ENCODE measurements at places on chromosomes 16 and 17.

- no peak for DNase-seq
Measured at GRCh38 chr16:64754279-64754678, 367.6 kb downstream of the CDH11 start.

DNA sequence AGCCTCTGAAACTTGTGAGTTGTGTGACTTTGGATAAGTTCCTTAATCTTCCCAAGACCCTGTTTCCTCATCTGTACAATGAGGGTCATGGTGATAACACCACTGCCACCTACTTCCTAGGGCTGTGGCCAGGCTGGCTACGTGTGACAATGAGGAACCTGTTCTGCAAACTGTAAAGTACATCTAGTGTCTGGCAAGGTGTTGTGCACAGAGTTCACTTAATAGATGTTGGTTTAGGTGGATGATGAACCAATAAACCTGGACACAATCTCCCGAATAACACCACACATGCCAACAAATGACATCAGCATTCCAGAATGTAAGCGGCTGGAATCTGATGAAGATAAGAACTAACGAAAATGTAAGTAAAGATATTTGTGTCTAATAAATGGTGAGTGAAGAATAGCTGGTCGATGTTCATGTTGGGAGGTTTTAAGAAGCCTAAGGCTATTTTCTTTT lies 82.3 kb downstream of the MARCHF10 start:
- no peak for DNase-seq

DNA sequence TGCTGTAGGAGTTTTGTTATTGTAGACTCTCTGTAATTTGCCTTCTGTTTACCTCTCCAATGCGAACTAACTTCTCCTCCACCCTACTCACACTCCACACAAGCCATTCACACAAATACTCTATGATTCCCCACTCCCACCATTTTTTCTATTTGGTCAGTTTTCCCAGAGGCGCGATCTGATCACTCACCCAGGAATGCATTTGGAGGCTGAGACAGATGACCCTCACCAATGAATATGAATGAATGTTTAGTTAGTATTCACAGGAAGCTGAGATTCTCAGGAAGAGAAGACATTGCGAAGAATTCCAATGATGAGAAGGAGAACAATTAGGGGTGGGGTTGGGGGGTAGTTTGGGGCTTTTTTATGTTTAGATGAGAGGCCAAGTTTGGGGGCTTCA lies 10.5 kb upstream of the ANKFN1 start:
- DNase-seq, result no peak

DNA sequence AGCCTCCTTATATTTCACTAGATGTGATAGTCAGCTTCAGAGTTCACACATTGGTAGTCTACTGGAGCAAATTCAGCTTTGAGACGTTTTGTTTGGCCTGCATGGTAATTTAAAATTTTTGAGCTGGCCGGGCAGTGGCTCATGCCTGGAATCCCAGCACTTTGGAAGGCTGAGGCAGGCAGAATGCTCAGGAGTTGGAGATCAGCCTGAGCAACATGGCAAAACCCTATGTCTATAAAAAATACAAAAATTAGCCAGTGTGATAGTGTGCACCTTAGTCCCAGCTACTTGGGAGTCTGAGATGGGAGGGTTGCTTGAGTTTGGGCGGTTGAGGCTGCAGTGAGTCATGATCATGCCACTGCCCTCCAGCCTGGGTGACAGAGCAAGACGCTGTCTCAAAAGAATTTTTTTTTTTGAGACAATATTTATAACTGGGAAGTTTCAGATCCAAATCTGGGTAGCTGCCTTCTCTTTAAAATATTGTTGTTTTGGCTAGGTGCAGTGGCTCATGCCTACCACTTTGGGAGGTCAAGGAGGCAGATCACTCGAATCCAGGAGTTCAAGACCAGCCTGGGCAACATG lies 4.8 kb upstream of the BLMH start:
- DNase-seq, result no peak

- peak; percentile 54 for DNase-seq
Measured at GRCh38 chr17:75124041-75124818, 7.3 kb downstream of the NT5C start.

DNA sequence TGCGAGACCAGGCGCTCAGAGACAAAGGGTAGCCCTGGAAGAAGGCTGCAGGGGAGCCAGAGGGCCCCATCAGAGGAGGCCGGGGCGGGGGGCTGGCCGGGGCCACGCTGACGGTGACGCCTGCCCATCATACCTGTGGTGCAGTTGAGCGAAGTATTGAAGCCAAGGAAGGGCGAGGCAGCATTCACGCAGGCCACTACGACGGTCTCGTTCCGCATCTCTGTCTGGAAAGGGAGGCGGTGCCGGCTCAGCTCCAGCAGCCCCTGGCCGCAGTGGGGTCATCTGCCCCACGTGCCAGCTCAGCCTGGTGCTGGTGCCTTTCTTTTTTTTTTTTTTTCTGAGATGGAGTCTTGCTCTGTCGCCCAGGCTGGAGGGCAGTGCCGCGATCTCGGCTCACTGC lies 4.9 kb upstream of the MRPL28 start:
- DNase-seq, result no peak

DNA sequence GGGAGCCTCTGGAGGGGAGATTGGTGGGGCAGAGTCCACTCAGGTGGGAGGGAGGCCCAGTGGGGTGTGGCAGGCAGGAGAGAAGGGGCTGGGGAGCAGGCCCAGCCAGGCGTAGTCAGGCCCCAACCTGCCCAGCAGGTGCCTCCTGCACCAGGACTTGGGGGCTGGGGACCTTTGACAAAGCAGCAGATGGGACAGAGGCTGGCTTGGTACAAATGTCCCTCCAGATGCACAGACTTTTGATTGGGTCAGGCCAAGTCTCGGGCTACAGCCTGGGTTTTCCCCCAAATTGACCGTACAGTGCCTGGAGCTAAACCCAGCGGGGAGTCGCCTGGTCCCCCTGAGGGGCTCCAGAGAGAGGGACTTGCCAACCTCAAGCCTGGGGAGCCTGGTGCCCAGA lies 411 bp downstream of the GGT6 start:
- no peak for DNase-seq

DNA sequence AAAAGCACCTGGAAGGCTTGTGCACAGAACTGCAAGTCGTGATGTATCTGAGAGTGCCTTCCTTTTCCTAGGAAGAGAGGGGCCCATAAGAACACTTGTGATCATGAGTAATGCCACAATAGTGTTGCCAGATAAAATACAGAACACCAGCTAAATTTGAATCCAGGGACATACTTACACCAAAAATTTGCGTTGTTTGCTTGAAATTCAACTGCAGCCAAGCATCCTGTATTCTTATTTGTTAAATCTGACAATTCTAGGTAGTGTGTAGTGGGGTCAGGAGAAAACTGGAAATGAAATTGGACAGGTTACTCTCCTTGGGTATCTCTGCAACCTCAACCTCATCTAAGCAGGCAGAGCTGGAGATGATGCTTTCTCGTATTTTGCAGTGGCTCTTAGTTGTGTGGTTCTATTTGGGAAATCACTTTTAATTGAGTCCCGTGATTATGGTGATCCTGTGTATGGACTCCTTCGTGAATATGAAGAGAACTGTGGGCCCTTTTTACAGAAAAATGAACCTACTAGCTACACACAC lies 12.0 kb downstream of the SLC35B1 start:
- no peak for DNase-seq

- no peak for DNase-seq
Measured at GRCh38 chr16:49709057-49709456, 146.9 kb downstream of the ZNF423 start.

GRCh38 chr17:31680126-31680525 lies 178.9 kb downstream of the COPRS start:
- no peak for DNase-seq

DNA sequence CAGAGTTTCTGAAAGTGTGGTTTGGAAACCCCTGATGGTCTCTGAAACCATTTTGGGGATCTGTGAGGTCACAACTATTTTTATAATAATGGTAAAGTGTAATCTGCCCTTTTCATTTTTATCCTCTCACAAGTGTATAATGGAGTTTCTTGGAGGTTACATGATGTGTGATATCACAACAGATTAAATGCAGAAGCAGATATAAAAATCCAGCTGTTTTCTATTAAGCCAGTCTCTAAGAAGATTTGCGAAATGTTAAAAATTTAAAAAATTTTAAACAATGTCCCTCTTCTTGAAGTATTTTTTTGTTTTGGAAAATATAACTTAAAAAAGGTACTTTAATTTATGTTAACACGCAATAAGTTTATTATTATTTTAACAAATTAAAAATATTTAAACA lies 48.7 kb downstream of the RPGRIP1L start:
- DNase-seq, result no peak

DNA sequence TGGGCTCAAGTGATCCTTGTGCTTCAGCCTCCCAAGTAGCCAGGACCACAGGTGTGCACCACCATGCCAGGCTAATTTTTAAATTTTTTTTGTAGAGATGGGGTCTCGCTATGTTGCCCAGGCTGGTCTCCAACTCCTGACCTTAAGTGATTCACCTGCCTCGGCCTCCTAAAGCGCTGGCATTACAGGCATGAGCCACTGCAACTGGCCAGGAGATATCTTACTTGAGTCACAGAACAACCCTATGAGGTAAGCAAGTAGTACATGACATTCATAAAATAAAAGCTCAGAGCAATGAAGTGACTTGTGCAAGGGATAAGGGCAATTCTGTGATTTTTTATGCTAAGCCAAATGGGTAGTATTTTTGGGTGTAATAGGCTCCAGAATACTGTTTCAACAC lies 57.3 kb downstream of the CDC27 start:
- DNase-seq, result no peak

GRCh38 chr16:22188595-22189442 lies 17.3 kb upstream of the EEF2K start:
- peak; percentile 69 for DNase-seq

DNA sequence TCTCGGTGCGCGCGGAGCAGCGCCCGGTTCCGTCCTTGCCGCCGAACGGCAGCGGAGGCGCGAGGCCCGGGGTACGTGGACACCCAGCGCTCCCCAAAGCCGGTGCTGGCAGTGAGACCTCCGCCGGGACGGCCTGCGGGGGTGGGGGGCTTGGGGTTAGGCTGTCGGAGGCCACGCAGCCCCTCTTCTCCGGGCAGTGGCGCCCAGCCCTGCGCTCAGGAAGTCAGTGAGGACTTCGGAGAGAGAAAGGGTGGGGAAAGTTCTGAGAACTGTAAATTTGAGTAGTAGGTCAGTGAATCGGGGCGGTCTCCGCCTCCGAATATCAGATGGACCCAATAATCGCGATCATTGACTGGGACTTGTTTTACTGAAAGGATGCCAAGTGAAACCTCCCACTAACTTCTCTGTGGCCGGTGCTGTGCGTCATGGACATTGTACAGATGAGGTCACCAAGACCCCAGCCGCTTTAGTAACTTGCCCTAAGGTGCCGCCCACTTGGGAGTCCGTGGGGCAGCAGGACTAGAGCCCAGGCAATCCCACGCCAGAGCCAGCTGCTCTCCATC lies 468 bp downstream of the IL4R start:
- peak; percentile 49 for DNase-seq
